ENCODE measurements at places on chromosomes 12 and 14.

GRCh38 chr12:47768323-47768811 lies 4.7 kb upstream of the SLC48A1 start:
- DNase-seq: peak; percentile 77

DNA sequence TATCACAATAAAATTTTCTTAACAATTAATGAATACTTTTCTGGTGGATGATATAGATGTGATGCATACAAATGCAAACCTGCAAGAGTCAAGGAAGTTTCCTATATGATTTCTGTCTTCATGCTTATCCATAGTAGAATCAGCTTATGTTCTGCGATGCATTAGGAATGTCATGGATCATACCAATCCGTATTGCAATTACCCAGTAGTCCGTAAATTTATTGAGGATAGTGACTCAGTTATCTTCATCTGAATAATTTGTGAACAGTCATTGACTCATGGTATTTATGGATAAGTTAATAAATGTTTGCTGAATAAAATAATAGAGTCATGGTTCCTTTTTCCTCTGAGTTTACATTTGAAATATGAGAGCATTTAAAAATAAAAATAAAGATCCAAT lies 483.4 kb downstream of the LRFN5 start:
- peak; percentile 20 for DNase-seq

GRCh38 chr12:44159216-44159615 lies 323.3 kb downstream of the TMEM117 start:
- DNase-seq: no peak

GRCh38 chr12:117059156-117059555 lies 40.1 kb downstream of the TESC start:
- no peak for DNase-seq

- no peak for DNase-seq
Measured at GRCh38 chr14:35317820-35318219, 25.6 kb downstream of the PSMA6 start.

DNA sequence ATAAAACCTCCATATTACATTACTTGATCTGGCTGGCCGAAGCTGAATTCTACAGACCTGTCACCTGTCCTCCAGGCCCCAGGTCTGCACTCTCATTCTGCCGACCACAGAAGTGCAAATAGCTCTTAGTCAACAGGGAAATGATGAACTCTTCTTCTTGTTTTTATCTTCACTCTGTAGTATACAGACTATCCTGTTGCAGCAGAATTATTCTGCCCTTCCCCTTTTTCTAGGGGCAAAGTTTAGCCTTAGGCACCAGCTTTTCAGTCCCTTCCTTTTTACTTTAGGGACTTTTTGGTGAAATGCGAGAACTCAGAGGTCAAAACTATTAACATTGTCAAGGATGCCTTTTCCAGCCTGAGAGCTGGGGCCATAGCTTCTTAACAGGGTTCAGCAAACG lies 229.6 kb upstream of the EGLN3 start:
- no peak for DNase-seq

DNA sequence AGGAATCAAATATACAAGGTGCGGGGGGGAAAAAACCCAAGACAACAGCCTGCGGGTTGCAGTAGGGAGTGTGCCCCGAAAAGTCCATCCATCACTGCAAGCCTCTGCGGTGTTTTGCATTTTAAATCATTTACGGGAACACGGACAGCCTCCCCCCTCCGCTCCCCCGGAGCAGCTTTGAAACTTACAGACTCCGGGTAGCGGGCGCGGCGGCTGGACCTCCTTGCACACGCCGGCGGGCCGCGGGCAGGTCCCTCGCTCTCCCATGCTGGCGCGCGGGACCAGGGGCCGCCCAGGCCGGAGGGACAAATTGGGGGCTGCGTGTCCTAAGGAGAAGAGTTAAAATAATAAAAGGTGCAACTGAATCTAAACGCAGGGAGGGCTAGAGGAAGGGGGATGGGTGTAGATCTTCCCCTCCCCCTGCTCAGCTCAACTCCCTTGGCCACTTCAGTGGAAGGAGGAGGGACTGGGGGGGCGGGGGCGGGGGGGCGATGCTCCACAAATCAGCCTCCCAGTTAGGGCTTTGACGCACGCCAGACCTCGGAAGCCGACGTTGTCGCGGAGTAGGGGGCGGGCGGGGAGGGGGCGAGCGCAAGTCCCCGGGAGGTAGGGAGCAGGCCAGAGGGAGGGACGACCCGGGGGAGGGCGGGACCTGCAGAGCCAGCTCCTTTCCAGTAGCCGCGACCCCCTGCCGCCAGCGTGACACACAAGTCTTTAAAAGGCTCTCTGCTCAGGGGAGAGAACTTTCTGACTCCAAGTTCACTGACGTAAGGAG lies at the start of gene KCNJ8:
KCNJ8 (minus strand) TSS at position 349 of the 775 bp plus-strand sequence. CDS start 1,090 bp downstream, outside the sequence.
- DNase-seq: peak; percentile 33

DNA sequence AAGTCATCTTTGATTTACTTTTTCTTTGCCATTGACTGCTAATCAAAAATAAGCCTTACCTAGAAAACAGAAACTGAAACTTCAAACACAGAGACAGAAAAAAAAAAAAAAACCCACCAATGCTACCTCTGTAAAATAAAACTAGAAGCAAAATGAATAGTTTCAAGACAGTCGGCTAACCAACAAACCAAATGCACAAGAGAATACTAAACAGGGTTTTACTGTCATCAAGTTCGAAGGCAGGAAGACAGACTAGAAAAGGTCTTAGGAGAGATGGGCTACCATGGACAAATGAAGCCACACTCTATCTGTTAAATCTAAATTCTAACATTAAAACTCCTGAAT lies 59.5 kb downstream of the SEL1L start:
- DNase-seq: no peak

DNA sequence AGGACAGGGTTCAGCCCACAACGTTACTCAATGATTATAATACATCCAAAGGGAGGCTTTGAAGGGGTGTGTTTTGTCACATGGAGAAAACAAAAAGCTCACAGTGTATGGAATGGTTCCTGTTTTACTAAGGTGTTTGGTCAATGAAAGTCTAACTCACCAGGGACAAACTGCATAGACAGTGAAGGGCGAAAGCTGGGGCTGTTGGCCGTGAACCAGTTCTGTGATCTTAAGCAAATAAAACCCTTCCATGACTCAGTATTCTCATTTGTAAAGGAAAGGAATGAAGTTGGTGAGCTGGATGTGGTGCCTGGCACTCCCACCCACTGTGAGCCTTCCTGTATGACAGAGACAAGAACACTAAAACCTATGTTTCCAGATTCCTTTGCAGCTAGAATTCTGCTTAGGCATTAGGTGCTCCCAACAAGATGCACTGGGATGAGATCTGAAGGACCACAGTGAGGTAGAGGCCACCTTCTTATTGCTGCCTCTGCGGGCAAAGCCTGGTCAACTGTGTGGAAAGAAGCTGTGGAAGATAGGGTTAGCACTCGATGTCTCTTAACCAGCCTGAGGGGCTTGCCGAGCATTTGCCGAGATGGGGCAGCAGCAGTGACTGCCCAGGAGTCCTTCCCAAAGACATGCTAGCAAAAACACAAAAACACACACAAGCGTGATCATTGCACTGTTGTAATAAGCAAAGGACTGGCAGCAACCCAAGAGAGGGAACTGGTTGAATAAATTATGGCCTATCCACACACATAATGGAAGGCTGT lies 48.5 kb downstream of the VCPKMT start:
- peak; percentile 38 for DNase-seq

DNA sequence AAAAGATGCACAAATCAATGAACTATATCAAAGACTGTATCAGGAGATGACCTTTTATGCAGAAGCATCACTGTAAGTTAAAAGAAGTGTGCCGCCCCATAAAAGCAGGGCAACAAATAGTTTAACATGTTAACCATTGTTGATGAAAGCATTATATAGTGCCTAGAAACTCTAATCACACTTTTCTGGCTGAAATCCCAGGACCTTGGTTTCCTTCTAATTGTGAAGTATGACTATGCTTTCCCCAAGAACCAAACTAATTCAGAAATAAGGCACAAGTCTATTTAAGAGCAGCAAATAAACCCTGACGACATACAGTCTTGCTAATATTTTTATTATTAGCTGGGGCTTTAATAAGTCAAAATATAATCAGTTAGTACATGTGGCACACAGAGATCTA lies 21.7 kb downstream of the RACGAP1 start:
- DNase-seq: no peak

GRCh38 chr12:25459541-25459951 lies 93.5 kb downstream of the LMNTD1 start:
- no peak for DNase-seq

GRCh38 chr12:6038160-6038559 lies 86.3 kb downstream of the VWF start:
- peak; percentile 63 for DNase-seq

GRCh38 chr14:20530771-20531571 lies 25.6 kb downstream of the RNASE10 start:
- peak; percentile 58 for DNase-seq

DNA sequence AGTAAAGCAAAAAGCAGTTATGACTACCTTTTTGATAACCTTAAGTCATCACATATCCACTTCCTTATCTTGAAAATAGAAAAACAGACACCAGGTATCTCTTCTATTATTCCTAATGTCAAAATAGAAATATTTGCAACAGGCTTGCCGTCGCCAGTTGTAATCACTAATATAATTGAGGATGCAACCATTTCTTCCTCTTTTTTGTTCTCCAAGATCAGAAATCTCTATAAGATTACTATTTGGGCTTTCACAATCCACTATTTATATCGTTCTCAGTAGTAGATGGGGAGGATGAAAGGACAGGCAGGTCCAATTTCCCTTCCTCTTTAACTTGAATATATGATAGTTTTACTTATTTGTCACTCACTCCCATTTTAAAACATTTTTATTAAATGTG lies 130.2 kb upstream of the HMGA2 start:
- DNase-seq: no peak

GRCh38 chr14:66514213-66514612 lies 6.3 kb downstream of the GPHN start:
- DNase-seq: no peak

DNA sequence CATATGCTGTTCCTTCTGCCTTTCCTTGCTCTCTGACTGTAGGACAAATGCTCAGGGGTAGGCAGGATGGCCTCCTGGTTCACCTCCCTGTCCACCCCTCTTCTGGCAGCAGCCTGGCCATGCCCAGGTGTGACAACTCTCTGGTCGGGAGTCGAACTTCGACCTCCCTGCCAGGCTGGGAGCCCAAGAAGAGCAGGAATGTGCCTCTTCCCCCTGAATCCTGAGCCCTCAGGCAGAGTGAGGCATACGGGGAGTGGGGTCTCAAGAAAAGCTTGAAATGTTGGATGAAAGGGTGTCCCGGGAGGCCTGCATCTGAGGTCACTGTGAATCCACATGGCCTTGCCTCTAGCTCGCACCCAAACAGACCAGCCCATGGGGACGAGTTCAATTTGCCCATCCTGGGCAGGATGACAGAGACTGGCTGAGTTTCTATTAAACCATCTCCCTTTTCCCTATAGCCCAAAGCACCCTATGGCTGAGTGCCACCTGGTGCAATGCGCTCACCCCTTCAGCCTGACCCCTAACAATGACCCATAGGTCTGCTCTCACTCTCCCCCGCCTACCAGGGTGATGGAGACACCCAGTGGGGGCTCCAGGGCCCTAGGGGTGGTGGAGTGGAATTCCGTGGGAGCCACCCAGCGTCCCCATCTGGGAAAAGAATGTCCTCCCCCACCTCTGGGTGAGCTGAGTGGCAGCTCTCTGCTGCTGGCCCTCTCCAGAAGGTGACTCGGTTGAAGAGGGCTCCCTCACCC lies 52.9 kb upstream of the DIO3 start:
- no peak for DNase-seq

- DNase-seq: no peak
Measured at GRCh38 chr12:113173081-113173698, 12.1 kb downstream of the DDX54 start.

GRCh38 chr14:29045237-29045636 lies 278.6 kb downstream of the FOXG1 start:
- no peak for DNase-seq

DNA sequence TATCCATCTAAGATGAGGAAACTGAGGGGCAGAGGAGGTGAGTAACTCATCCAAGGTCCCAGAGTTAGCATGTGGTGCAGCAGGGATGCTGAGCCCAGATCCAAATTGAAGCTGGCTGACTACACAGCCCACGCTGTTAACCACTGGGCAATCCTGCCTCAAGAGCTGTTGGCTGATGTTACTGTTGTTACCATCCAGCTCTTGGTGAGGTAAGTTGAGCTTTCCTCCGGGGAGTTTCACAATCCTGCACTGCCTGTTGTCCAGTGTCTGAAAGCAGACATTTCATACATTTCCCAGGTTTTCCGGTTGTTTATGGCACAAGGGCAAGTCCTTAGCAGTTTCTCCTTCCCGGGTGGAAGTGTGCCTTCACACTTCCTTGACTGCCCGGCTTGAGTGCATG lies 14.5 kb downstream of the CYP46A1 start:
- DNase-seq: no peak

- peak; percentile 42 for DNase-seq
Measured at GRCh38 chr14:76090616-76091391, 60.9 kb upstream of the GPATCH2L start.

DNA sequence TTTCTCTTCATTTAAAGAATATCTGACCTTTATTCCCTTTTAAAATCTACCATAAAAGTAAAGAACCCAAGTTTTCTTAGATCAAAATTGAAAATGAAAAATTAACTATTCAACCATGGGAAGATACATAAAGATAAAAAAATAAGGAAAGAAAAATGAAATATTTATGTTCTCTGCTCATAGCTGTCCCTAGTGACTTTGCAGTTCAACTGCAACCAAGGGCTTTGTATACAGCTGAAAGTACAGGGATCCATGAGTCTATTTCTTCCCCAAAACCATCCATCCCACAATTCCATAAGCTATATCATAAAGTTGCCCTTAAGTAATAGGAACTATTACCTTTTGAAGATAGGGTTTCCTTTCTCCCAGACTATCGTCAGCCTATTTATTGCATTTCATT lies 113.1 kb downstream of the ITPR2 start:
- no peak for DNase-seq

DNA sequence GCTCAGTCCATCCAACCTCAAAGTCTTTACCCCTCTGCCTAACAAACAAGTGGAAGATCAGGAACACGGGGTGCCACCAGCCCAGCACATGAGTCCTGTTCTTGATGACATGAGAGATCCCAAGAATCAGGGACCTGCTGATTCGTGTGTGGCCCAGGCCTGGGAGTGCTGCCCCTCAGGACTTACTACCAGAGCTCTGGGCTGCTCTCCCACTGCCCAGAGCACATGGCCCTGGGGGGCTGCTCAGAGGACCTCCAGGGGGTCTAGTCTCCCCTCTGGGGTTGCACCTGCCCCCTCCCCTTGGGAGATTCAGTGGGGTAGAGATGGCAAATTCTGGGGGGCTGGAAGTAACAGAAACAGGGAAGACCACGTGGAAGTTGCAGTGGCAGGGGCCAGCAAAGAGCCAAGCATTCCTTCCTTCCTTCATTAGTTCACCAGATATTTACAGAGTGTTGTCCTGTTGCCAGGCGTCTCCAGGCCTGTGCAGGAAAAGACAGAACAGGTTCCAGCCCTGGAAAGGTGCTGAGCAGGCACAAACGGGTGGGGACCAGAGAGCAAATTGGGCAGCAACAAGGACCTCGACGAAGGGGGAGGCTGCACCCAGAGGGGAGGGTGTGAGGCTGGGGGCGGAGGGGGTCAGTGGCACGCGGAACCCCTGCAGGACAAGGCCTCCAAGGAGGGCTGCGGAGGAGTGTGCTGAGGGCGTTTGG lies 45.1 kb upstream of the MEG3 start:
- no peak for DNase-seq

Measured in fibroblast of skin of abdomen (primary cell).